Daoy (cell line): ENCODE measurements at places on chromosomes 4 and X.

DNA sequence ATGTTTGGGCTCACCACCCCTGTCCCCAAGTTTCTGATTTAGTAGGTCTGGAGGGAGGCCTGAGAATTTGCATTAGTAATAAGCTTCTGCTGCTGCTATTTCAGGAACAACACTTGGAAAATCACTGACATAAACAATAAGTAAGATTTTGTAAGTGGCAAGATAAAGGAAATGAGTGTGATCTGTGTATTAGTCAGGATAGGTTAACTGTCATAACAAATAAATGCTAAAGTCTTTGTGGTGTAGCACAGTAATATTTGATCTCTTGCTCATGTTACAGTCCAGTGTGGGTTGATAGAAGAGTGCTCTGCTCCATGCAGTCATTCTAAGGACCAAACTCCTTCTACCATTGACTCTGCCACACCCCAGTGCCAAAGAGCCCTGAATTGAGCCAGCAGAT, 67.0 kb downstream of the NHS start:
- DNase-seq = peak; percentile 31

DNA sequence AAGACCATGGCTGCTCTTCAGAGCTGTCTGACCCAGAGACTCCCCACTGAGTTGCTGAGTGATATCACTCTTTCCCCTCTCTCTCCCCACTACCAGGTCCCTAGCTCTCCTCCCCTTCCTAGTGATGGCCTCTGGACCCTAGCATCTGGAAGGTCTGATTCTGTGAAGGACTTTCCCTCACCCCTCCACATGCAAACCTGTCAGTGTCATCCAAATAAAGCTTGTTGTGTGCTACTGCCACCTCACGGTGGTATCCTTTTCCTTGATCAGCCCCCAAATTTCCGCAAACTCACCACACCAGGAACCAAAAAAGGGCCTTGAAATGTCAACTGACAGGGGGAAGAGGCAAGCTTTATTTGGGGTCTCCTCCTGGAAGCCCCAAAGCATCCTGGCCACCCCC, 500.2 kb downstream of the IDS start:
- no peak for DNase-seq

DNA sequence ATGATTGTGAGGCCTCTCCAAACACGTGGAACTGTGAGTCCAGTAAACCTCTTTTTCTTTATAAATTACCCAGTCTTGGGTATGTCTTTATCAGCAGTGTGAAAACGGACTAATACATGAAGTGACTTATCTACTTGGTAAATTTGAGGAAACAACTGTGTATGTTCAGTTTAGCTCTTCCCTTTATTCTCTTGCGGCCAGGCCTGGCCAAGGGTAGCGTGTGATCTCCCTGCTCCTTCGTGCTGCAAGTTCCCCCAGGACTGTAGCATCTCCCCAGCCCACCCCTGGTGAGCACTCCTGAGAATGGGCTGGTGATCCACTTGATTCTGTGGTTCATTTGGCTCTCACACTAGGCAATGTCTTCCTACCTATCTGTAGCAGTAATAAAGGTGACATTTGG, 53.2 kb upstream of the CHRNA9 start:
- no peak for DNase-seq

DNA sequence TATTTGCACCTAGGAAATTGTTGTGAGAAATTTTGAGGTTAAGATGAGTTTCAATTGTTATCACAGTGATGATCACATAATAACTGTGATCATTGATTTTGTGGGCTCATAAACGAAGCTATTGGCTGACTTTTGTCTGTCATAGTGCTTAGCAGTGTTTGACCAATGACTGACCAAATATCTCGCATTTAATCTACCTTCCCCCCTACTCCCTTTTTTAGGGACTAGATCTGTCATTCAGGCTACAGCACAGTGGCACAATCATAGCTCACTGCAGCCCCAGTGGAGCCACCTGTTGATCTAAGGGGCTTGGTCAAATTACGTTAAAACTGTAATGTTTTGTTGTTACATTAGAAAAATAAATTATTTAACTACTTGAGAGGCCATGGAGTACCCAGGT, 1.5 kb downstream of the FUNDC2 start:
- DNase-seq = no peak

- DNase-seq = no peak
Observed at GRCh38 chr4:91681544-91681943, 622.2 kb upstream of the GRID2 start.

- no peak for DNase-seq
Observed at GRCh38 chr4:144208074-144208473, 67.6 kb upstream of the GYPA start.
